ENCODE measurements at places on chromosomes 5 and 9.

DNA sequence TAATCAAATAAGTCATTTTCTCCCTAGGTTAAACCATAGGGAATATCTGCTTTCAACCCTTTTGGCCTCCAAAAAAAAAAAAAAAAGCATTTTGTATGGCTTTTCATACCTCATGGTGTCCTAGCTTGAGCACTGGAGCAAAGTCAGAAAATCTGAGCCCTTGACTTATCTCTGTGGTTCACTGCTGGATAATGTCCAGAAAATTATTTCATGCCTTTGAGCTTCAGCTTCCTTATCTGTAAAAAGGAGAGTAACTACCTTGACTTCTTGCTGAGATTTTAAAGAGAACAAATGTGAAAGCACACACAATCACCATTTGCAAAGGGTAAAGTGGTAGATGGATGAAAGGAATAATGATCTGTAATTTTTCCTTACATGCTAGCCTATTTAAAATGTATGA is 165.9 kb downstream of the ALDH1A1 start:
- no peak for DNase-seq

- no peak for DNase-seq
These were observed 12.3 kb downstream of the PAPPA start for GRCh38 chr9:116165912-116166311.

DNA sequence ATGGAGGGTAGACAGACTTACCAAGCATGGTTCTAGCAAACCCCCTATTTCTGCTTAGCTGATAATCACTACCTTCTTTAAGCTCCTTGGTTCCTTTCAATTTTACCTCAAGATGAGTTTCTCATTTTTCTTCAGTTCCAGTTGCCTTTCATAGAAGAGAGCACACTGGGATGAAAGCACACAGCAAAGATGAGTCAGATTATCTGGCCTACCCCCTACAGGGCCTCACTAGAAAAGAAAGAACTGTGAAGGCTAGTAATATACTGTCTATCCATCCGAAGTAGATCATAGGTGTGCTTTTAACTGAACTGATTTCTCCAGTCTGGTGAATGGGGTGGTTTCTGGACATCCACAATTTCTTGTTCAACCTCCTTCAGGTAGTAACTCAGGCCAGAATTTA is 122.5 kb downstream of the TRPM3 start:
- DNase-seq = peak; percentile 9

DNA sequence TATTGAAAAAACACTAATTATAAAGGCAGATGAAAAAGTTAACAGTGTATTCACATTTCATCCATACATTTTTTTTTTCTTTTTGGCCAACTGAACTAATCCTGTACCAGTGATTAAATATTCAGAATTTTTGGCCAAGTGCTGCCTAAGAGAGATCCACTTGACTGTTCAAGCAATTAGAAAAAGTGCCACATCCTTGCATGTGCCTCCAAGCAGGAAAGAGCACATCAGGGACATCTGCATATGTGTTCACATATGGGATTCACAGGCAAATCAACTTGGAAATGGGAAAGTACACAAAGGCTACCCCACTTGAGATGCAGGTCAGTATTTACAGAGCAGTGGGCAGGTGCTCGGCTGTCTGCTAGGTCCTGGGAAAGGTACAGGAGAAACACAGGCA is 163.3 kb upstream of the LHFPL2 start:
- DNase-seq = no peak

DNA sequence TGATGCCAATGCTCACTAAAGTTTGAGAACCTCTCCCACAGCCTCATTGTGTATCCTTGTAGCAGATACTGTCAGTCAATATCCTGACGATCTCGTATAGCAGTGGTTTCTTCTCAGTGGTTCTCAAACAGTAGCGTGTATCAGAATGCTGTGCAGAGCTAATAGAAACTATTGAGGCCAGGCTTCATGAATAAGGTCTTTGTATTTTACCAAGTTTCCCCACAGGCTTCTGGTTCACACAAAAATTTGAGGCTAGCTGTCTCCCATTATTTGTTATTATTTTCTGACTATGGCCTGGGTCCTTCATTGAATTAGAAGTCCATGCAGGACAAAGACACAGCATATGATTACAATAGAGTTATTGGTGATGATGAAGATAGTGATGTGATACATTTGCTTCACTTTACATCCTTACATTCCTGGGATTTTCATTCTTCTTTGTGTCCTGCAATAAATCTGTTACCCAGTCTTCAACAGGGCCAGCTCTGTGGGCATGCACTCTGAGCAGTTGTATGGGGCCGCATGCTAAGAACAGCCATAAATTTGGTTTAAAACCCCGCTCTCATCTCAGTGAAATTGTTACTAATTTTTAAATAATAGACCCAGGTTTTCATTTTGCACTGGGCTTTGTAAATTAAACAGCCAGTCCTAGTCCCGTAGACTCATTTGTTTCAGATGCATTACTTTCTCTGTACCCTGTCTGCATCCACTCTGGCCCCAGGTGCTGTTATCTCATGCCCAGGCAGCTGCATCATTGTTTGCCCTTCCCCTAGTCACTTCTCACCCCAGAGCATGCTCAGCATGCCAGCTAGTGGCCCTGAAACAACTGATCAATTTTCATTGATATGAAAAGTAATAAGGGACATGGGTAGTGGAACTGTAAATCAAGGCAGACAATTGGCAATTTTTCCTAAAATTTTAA is 199.9 kb upstream of the PIK3R1 start:
- DNase-seq = no peak

Data from H54 (cell line).